ENCODE measurements at places on chromosomes 11 and 22.

- H3K27me3 ChIP-seq = no peaks in the 10 kb centered on the region
- no peak overlapping the region for H3K4me3 ChIP-seq
- no peak overlapping the region for H3K27ac ChIP-seq
- no peaks in the 10 kb centered on the region for H3K4me1 ChIP-seq
- DNase-seq = no peak
Measured at GRCh38 chr11:121703201-121703600, 250.4 kb upstream of the SORL1-AS1 start.

- H3K36me3 ChIP-seq = no peaks in the 10 kb centered on the region
- no peak overlapping the region for H3K4me3 ChIP-seq
- H3K4me1 ChIP-seq = peaks cover 22% of the 10 kb centered on the region
- H3K27ac ChIP-seq = no peak overlapping the region
Measured at GRCh38 chr11:72331761-72332160, 87.8 kb upstream of the PHOX2A start.

GRCh38 chr11:96045622-96046456 is 121.9 kb upstream of the MTMR2 start:
- no peaks in the 10 kb centered on the region for H3K27me3 ChIP-seq
- H3K4me1 ChIP-seq = peaks cover 11% of the 10 kb centered on the region
- H3K4me3 ChIP-seq = peak overlapping the region; percentile 49
- H3K27ac ChIP-seq = peak overlapping the region; percentile 71
- peak; percentile 81 for DNase-seq

DNA sequence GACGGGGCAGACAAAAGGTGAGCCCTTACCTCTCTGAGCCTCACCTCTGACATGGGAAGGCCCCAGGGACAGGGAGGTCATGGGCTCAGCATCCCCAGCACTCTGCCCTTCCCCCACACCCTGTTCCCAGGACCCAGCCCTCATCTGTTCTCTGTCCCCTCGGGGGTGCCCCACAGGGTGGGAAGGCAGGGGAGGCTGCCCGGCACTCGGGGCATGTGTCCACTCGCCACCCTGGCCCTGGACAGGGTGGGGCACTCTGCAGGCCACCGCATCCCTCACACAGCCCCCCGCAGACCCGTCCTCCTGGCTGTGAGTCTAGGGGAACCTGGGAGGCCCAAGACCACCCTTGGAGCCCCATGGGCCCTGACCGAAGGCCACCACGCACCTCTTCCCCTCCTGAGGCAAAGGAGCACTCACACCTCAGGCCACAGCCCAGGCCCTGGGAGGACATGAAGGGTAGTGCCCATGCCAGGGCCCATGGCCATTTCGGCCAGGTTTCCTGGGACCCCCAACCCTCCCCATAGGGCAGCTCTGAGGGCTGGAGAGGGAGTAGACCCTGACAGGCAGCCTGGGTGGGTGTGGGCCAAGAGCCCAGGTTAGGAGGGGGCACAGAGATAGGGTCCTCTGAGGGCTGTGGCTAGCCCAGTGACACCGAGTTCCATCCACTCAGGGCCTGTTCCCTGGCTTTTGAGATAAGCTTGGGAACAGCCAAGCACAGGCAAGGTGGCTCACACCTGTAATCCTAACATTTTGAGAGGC is 193.1 kb downstream of the IGLL1 start:
- peak; percentile 17 for DNase-seq
- peaks cover 10% of the 10 kb centered on the region for H3K4me1 ChIP-seq
- no peak overlapping the region for H3K4me3 ChIP-seq
- no peaks in the 10 kb centered on the region for H3K27me3 ChIP-seq

GRCh38 chr11:12186701-12187100 is 76.3 kb downstream of the MICAL2 start:
- H3K4me3 ChIP-seq = no peak overlapping the region
- H3K27me3 ChIP-seq = no peaks in the 10 kb centered on the region
- H3K27ac ChIP-seq = peak overlapping the region; percentile 74
- peaks cover 5% of the 10 kb centered on the region for H3K36me3 ChIP-seq

GRCh38 chr11:8219257-8220021 is 44.2 kb downstream of the LMO1 start:
- H3K4me1 ChIP-seq = no peaks in the 10 kb centered on the region
- H3K27me3 ChIP-seq = peaks cover 7% of the 10 kb centered on the region
- no peaks in the 10 kb centered on the region for H3K36me3 ChIP-seq
- DNase-seq = no peak

DNA sequence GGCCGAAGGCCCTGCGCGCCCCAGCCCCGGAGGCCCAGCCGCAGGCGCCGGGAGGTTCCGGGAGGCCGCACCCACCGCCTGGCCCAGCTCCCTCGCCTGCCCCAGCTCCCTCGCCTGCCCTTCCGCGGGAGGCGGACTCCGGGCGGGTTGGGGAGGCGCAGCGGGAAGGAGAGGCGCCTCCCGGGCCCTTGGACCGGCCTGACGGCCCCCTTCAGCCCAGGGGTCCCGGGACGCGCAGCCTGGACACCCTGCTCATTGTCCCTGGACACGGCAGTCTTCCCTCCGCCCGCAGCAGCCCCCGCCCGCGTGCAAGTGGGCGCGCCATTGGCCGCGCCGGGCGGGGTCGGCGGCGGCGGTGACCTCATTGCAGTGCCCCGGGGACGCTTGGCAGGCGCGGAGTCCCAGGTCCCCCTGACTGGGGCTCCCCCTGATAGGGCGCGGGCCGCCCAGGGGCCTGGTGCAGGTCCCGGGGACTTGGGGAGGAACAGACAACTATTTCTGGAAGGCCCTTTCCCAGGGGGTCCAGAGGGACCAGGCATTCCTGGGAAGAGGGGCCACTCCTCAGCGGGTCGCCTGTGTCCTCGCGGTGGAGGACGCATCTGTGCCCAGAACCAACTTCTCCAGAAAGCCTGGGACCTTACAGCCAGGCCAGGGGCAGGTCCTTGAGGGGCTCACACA is 501 bp downstream of the CD151 start:
- H3K4me3 ChIP-seq = peak overlapping the region; percentile 66
- H3K36me3 ChIP-seq = peaks cover 26% of the 10 kb centered on the region
- peak overlapping the region; percentile 86 for H3K27ac ChIP-seq
- peaks cover 51% of the 10 kb centered on the region for H3K4me1 ChIP-seq

GRCh38 chr22:44393066-44393465 is 80.3 kb upstream of the SHISAL1 start:
- peak; percentile 48 for DNase-seq
- no peaks in the 10 kb centered on the region for H3K4me1 ChIP-seq
- H3K27me3 ChIP-seq = peaks cover 44% of the 10 kb centered on the region
- no peak overlapping the region for H3K4me3 ChIP-seq
- no peaks in the 10 kb centered on the region for H3K36me3 ChIP-seq
- H3K27ac ChIP-seq = no peak overlapping the region

DNA sequence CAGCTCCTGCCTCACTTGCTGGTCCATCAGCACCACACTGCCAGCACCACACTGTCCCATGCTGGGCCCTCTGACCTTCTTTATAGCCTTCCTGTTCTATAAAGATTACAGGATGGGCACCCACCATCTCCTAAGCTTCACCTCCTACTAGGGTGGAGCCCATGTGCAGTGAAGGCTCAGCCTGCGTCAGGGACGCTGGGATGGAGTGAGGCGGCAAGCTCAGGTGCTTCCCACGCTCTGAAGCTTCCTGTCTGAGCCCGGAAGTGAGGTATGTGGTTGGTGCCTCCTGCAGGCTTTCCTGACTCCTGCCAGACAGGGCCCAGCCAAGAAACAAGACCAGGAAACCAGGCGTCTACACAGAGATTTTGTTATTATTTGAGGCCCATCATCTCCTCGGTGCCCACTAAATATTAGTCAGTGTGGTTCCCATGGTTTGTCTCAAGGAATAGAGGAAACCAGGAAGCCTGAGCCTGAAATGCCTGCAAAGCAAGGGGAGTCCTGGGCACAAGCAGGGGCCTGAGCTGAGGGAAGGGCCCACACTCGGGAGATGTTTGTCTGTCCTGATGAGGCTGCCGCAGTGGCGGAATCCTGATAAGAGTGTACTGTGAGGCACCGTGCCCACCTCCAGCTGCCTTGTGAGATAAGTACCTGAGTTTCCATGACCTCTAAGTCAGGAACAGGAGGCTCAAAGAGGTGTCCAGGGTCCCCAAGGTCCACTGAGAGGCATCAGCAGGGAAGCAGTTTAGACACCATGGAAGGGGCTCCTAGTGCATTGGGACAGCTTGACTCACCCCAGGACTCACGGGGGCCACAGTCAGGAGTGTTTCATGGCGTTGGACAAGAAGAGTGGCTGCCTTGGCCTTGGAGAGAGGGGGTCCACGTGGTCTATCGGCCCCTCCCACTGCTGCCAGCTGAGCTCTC is 22.0 kb downstream of the RSPH14 start:
- no peaks in the 10 kb centered on the region for H3K27me3 ChIP-seq
- H3K27ac ChIP-seq = no peak overlapping the region
- no peaks in the 10 kb centered on the region for H3K4me1 ChIP-seq
- no peak for DNase-seq

DNA sequence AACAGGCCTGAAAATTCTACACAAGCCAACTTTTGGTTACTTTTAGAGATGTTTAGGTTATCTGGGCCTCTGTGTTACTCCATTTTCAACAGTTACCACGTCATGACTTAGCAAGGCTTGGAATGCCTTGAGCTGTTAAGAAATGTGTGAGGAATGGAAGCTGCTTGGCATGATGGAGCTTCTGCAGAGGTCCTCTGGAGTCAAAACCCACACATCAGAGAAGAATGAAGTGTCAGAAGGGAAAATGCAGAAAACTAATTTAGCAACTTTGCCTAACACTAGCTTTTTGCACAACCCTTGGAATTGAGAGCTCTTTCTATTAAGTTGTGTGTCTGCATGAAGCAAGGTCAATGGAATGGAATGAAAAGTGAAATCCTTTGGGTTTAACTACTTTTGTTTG is 27.4 kb downstream of the FAT3 start:
- no peak overlapping the region for H3K27ac ChIP-seq
- DNase-seq = no peak
- H3K27me3 ChIP-seq = no peaks in the 10 kb centered on the region
- no peaks in the 10 kb centered on the region for H3K36me3 ChIP-seq

DNA sequence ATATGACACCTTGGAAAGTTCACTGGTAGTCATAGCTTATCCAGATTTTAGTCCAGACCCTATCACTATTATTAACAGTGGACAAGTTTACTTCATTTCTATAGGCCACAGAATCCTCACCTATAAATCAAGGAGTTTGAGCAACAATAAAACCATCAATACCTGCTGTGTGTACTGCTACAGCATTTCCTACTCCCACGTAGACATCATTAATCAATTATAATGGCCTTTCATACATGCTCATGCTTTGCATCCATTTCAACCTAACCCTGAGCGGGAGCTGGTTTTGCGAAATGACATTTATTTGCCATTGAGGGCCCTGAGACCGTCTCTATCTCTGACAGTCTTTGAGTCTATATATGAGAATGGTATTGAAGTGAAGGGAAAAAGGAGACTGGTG is 312.3 kb downstream of the FAT3 start:
- no peaks in the 10 kb centered on the region for H3K4me1 ChIP-seq
- no peaks in the 10 kb centered on the region for H3K27me3 ChIP-seq
- no peaks in the 10 kb centered on the region for H3K36me3 ChIP-seq
- H3K27ac ChIP-seq = no peak overlapping the region
- no peak overlapping the region for H3K4me3 ChIP-seq

GRCh38 chr11:130831506-130831905 is 84.8 kb downstream of the SNX19 start:
- no peaks in the 10 kb centered on the region for H3K27me3 ChIP-seq
- no peak overlapping the region for H3K4me3 ChIP-seq
- no peak overlapping the region for H3K27ac ChIP-seq
- H3K36me3 ChIP-seq = no peaks in the 10 kb centered on the region

GRCh38 chr11:575313-575995 is 816 bp upstream of the PHRF1 start:
- no peaks in the 10 kb centered on the region for H3K27me3 ChIP-seq
- H3K4me1 ChIP-seq = peaks cover 47% of the 10 kb centered on the region
- H3K4me3 ChIP-seq = peak overlapping the region; percentile 89
- no peaks in the 10 kb centered on the region for H3K36me3 ChIP-seq

GRCh38 chr11:9802291-9802861 is 138.5 kb downstream of the SWAP70 start:
- H3K4me1 ChIP-seq = peaks cover 12% of the 10 kb centered on the region
- DNase-seq = no peak
- H3K4me3 ChIP-seq = no peak overlapping the region
- H3K27me3 ChIP-seq = no peaks in the 10 kb centered on the region
- H3K36me3 ChIP-seq = peaks cover 6% of the 10 kb centered on the region

DNA sequence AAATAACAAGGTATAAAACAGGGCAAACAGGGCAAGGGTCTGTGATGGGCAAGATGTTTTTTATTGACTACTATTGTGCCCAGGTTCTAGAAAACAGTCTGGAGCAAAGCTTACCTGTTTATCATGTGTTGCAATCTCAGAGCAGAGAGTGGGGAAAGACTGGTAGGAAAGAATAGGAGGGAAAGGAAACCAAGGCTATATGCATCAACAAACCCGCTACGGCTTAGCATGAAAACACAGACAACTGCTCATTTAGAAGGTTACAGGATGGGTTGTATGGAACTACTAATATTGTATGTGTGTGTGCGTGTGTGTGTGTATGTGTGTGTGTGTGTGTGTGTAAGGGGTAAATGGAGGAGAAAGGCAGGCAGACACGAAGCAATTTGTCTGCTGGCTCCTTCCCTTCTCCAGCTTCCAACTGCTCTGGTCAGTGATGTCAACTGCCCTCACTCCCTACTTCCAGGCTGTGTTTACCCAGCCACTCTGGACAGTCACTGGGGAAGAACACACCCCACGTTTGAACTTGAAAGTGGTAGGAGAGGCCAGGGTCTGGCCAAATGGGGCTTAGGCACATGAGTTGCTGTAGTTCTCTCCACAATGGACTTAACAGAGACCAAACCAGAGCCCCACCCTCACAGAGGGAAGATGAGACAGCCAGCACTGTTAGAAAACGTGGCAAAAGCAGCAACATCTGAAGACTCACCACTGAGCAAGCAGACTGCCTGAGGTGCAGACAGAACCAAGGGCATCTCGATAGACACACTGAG is 47.0 kb downstream of the GAB2 start:
- peak; percentile 68 for DNase-seq
- H3K27ac ChIP-seq = peak overlapping the region; percentile 34
- H3K4me3 ChIP-seq = no peak overlapping the region
- no peaks in the 10 kb centered on the region for H3K27me3 ChIP-seq
- H3K4me1 ChIP-seq = no peaks in the 10 kb centered on the region
- H3K36me3 ChIP-seq = no peaks in the 10 kb centered on the region

- H3K4me1 ChIP-seq = no peaks in the 10 kb centered on the region
- no peaks in the 10 kb centered on the region for H3K36me3 ChIP-seq
- H3K27me3 ChIP-seq = no peaks in the 10 kb centered on the region
Measured at GRCh38 chr11:23423656-23424055, 563.4 kb upstream of the CCDC179 start.

All from tibial artery (tissue), 4 donors.